Activated CD4-positive, alpha-beta T cell treated with anti-CD3 and anti-CD28 coated beads, Interleukin-2, amount 10 ng/mL, durations not matched to agents 24 days and 14 days (primary cell): ENCODE measurements at places on chromosomes 13 and 19. TPM values are rescaled to one million over a fixed set of nuclear protein-coding genes. Genes with fewer than 3 reads are reported as not detected.
A peak's percentile ranks its signal among the peaks of the same experiment; 100 is the strongest.

Gene C19orf44
- total RNA-seq = 4.9 and 5.4 TPM in 2 replicates

DNA sequence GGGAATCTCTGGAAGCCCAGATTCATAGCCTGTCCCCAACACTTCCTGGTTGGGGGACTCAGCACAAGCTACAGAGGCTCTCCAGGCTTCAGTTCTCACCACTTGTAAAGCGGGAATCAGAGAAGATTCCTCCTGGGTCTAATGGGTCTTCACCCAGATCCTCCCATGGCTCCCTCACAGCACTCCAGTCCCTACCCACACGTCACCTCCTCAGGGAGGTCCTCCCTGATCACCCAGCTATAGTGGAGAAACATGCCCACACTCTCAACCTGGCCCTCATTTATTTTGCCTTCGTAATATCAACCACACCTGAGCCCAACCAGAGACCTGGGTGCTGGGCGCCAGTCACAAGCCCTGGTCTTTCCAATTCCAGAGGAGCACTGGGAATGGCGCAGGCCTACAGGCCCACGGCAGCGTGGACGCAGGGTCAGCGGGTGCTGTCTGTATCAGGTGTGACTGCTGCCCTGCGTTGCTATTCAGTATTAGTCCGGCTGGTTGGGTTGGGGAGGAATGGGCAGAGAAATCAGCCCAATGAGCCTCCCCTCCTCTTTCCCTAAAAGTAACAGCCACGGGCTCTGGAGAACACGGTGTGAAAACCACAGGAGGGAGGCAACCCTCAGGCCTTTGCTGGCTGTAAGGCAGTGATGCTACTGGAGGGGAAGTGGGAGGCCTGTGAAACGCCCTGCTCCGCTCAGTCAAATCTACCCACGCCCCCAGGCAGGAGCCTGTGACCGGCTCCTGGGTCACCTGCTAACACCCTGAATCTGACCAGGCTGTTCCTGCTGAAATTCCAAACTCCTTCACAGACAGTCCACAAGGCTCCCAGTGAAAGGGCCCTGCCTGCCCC, 5.2 kb downstream of the AKT2 start:
- H3K27me3 ChIP-seq = no peaks in the 10 kb centered on the region
- peak overlapping the region; percentile 10 for H3K4me3 ChIP-seq
- H3K27ac ChIP-seq = peak overlapping the region; percentile 67
- H3K4me1 ChIP-seq = peaks cover 47% of the 10 kb centered on the region
- H3K36me3 ChIP-seq = peaks cover 12% of the 10 kb centered on the region
- DNase-seq = no peak

- no peaks in the 10 kb centered on the region for H3K27me3 ChIP-seq
- DNase-seq = peak; percentile 80
- H3K27ac ChIP-seq = peak overlapping the region; percentile 79
- H3K4me3 ChIP-seq = peak overlapping the region; percentile 36
These were observed 43.2 kb downstream of the RGCC start for GRCh38 chr13:41500511-41500910.

DNA sequence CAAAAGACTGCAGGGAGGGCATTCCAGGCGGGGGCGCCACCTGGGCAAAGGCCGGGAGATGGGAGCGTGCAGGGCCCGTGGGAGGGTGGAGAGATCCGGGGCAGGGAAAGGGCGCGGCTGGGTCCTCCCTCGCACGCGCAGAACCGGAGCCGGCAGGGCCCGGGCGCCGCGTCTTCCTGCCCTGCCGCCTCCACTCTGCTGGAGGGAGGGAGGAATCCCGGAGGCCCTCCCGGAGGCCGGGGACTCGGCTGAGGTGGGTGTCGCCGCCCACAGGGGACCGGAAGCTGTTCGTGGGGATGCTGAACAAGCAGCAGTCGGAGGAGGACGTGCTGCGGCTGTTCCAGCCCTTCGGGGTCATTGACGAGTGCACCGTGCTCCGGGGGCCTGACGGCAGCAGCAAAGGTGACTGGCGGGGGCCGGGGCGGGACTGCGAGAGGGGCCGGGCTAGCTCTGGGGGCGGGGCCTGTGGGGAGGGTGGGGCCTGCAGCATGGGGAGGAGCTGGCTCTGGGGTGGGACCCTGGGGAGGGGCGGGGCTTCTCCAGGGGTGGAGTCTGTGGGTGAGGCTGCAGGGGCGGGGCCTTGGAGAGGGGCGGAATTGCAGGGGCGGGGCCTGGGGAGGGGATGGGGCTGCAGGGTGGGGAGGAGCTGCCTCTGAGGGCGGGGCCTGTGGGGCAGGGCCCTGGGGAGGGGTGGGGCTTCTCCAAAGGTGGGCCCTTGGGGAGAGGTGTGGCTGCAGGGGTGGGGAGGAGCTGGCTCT, 51.3 kb downstream of the CELF5 start:
- H3K4me1 ChIP-seq = peaks cover 10% of the 10 kb centered on the region
- H3K36me3 ChIP-seq = no peaks in the 10 kb centered on the region
- DNase-seq = peak; percentile 94
- peak overlapping the region; percentile 87 for H3K4me3 ChIP-seq
- peak overlapping the region; percentile 84 for H3K27ac ChIP-seq

DNA sequence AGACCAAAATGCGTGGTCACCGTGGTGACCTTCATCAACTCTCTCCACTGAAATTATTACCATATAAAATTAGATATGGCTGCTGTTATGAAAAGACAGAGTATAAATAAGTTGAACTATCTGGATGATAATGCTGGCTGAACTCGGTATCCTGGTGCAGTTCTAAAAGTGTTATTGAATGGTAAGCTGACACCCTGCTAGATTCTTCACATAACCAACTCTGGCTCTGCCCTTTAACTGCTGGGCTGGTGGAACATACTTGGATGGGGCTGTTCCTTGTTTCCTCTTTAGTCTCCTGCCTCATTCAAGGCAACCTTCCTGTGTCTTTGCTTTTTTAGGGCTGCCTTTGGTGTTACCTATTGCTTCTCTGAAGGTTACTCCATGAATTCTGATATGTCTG, 106.9 kb downstream of the FGF9 start:
- H3K4me1 ChIP-seq = no peaks in the 10 kb centered on the region
- H3K27ac ChIP-seq = no peak overlapping the region
- DNase-seq = no peak
- H3K27me3 ChIP-seq = peaks cover 2% of the 10 kb centered on the region
- no peak overlapping the region for H3K4me3 ChIP-seq
